ENCODE measurements at places on chromosomes 5 and 9.

DNA sequence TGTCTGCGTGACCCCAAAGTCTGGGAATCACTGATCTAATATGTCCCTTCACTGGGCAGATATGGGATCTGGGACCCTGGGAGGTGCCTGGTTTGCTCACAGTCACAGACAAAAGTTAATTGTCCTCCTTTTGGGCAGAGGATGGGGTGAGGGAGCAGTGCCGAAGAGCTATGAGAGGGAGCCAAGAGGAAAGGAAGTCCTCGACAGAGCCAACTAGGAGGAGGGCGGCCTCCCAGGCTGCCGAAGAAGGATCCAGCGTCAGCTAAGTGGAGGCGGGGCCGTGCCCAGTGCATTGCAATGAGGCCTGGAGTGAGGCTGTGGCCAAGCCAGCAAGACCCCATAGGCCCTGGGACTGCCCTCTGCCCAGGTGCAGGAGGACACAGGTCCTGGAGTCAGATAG is 11.4 kb downstream of the AIF1L start:
- no peak for DNase-seq

- DNase-seq = no peak
Observed at GRCh38 chr9:72160446-72161123, 11.3 kb downstream of the GDA start.

GRCh38 chr9:115746496-115746895 is 407.1 kb upstream of the PAPPA start:
- no peak for DNase-seq

DNA sequence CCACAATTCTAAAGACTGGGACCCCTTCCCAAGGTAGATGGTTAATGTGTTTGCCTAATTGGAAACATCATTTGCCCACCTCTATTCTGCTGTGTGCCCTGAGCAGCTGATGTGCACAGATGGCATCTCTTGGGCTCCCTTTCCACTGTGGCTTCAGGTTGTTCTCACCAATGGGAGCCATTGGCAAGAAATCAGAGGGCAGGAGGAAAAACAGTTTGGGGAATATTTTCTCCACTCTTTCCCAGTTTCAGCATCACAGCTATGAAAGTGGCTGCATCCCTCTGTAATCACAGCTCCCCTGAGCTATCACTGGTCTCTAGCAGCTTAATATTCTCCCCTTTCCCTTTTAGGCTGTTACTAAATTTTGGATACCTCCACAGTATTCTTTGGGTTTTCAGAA is 911.6 kb upstream of the SEMA6A start:
- DNase-seq = no peak

- DNase-seq = no peak
Observed at GRCh38 chr5:143470120-143470519, 66.6 kb upstream of the NR3C1 start.
